ENCODE measurements at places on chromosomes 2 and 18.

- no peak for DNase-seq
Measured at GRCh38 chr2:215554689-215555498, 119.0 kb upstream of the FN1 start.

DNA sequence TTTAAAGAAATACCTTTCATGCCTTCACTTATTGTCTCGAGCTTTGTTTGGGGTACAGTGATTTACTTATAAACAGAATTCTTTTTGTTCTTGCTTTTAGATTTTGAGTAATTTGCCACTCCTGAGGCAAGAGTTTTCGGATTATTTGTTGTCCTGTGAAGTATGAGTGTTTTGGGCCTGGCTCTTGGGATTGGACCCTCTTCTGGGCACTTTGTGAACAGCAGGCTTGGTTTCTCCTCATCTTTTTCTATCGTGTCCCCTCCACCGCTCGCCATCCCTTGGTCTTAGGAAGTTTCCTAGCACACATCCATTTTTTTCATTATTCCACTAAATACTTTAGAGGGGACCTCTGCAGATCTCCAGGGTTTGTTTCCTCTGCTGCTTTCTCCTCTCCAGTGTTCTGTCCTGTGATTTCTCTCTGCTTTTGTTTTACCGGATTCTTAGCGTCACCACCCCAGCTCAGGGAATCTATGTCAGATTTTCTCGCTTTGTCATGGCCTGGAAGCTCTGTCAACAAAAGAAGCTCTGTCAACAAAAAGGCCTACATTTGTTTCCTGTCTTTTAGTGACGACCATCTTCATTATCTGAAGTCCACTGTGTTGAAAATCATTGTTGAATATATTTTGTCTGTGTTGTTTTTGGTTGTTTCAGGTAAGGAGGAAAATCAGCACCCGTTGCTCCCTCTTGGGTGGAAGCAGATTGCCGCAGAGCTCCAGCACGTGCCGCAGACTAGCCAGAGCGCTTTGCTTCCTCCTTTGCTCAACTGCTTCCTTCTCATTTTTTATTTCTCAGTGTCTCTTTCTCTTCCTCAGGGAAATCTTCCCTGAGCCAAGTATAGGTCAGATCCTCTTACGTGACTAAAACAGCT, 27.8 kb downstream of the ANKRD62 start:
- DNase-seq = no peak

DNA sequence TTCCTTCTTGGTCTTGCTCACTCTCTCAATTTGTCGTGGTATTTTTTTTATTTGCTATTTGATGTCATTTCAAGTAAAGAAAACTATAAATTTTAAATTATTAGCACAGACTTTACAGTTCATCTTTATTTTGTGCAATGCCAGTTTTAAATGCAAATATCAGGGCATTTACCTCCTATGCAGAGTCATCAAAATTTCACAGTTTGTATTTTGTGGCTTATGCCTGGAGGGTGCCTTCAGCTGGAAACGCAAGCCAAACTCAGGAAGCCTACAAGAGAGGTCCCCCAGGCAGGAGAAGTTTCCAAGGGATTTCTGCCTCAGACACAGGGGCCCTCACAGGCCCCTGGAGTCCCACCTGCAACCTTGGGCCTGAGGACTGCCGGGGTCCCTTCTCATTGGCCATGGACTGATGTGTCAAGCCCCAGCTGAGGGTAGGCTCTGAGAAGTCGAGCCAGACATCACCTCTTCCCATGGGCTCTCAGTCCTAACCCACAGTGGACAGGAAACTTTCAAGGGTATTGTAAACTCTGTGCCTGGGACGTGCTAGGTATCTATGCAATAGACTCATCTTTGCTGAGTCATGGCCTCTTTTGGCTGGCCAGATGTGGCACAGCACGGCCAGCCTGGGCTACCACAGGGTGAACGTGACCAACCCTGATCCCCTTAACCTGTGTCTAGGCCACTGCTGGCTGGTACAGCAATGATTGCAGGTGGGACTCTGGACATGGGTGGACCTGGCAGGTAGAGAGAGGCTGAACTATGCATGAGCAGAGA, 236.5 kb downstream of the CELF4 start:
- DNase-seq = no peak

- DNase-seq = no peak
Measured at GRCh38 chr2:119820275-119820674, 60.6 kb downstream of the PTPN4 start.

DNA sequence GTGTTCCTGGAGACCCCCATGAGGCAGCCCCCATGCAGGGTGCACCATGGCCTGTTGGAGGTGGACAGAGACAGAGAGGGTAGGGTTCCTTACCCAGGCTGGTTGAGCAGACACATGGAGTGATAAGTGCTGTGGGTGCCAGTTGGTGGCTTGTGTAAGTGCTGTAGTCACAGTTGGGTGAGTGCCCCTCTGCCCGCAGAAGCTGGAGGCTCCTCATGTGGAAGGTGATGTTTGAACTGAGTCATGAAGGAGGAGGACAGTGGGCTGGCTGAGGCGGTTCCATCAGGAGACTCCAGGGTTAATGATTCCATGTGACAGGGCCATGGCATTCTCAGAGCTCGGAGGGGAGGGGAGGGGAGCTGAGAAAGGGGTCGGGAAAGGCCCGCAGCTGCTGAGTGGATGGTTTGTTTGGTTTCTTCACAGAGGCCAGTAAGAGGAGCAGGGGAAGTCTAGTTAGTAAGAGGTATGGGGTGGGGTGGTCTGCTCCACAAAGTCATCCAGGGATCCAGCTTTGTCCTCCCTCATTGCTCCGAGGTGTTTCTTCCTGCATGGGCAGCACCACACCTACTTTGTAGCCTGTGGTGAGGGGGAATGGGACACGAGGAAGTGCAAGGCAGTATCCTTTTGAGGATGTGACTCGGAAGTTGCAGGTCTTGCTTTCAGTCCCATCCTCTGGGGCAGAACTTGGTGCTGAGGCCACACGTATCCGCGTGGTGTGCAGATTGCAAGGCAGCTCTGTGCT, 13.6 kb downstream of the IMPA2 start:
- DNase-seq = no peak

DNA sequence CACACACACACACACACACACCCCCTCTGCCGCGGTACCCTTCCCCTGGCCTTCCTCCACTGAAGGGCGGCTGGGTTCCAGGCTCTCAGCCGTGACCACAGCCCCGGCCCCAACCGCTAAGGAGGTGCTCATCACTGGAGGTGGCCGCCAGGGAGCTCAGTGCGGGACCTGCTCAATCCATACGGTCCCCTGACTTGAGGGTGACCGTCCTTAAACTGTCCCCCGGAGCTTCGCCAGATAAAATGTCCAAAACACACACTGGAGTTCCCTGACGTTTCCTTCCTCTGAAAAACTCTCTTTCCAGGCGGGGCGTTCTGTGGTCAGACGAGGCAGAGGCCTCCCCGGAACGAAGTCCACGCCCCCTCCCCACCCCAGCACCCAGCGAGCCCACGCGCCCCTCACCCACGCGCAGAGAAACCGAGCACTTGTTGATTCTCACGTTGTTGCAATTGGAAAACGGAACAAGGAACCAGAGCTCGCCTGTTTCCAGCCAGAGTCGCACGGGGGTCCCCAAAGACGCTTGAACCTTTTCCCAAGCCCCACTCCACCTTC, 1.4 kb downstream of the MBP start:
- no peak for DNase-seq

- no peak for DNase-seq
Measured at GRCh38 chr2:223494942-223495341, 107.2 kb downstream of the SCG2 start.

DNA sequence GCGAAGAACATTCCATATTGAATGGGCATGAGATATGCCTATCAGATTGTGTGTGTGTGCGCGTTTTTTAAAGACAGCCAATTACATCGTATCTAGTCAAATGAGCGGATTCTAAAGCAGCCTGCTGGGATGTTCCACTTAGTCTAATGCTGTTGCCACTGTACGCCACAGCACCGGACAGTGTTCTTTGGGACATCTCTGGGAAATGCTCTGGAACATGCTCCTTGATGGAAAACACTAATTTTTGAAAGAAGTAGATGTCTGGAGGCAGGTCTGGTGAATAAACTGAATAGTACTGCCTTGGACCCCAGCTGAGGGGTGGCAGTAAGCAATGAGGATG, 3.6 kb upstream of the TMEM150A start:
- no peak for DNase-seq

GRCh38 chr18:74587441-74587840, 10.2 kb upstream of the ZNF407 start:
- DNase-seq = no peak

GRCh38 chr2:181523756-181524155, 66.6 kb downstream of the ITGA4 start:
- DNase-seq = no peak

GRCh38 chr2:180289627-180290026, 282.5 kb upstream of the CWC22 start:
- DNase-seq = no peak

GRCh38 chr2:154814856-154815255, 116.4 kb downstream of the KCNJ3 start:
- no peak for DNase-seq

GRCh38 chr2:180763263-180763989, 217.0 kb upstream of the UBE2E3 start:
- no peak for DNase-seq

DNA sequence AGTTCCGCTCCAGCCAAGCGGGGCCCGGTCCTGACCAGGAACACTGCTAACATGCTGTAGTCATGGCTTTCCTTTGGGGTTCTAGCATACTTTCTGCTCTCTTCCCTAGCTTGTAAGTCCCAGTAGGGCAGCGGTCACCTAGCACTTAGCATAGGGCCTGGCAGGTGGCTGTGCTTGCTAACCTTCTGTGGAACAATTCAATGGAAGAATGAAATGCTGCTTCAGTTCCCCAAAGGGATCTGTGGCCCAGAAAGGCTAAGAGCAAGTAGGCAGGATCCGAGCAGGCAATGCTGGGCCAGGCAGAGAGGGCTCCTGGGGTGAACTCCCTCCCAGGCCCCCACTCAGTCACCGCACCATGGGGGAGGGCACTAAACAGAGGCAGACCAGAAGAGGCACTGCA, 266.8 kb downstream of the CELF4 start:
- no peak for DNase-seq

DNA sequence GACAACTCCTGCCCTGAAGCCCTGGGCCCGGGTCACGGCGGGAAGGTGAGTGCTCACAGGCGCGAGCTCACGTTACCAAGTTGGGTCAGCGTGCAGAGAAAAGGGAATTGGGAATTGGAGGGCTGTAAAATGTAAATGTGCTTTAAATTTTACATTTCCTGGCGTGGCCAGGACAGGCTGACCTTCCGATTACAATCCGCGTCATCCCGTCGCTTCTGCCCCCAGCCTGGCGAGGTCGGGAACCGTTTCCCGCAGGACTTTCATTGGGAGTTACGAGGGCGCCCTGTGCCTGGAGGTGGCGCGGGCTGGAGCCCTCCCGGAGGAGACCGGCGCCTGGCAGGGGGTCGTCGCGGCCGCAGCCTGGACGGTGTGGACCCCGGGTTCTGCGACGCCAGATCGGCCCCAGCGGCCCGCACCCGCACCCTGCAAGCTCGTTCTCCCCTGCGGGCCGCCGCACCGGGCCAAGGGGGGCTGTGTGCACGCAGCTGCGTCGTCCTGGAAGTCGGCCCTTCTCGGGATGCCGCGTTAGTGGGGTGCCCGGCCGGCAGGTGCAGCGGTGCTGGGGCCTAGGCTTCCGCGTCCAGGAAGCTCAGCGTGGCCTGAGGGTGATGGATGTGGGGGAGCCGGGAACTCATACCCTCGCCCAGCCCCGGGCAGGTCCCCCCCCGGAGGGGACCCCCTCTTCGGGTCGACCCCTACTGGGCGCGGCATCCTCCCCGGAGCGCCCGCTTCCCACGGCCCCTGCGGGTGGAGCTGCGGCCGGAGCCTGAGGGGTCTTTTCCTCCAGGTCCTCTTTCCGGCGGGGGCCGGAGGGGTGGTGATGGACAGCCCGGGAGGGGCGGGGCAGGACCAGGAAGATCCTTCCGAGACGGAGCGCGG, 63.9 kb downstream of the LRRFIP1 start:
- DNase-seq = no peak

- no peak for DNase-seq
Measured at GRCh38 chr2:158966312-158966711, 2.1 kb upstream of the TANC1 start.

DNA sequence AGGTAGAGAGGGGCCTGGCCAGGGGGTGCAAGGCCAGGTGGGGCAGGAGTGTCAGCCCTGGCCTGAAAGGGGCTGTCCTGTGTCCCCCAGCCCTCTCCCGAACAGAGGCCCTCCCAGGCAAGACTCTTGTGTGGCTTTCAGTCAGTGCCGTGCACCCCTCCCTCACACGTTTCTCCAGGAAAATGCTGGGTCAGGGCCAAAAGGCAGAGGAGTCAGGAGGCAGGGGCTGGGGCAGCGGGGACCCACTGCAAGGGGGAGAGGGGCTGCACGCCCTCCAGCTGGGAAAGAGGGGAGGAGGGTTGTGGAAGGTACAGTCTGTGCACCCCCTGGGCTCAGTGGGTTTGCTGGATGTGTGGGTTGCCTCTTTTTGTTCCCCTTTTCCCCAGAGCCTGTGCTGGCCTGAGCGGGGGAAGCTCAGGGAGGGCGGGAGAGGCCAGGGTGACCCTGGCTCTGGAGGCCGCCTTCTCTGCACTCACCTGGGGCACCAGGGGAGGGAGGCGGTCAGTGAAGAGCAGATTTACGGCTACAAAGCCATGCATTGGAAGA, 4.1 kb downstream of the KCNF1 start:
- DNase-seq = no peak

GRCh38 chr2:36404318-36404717, 48.7 kb downstream of the CRIM1 start:
- DNase-seq = no peak

DNA sequence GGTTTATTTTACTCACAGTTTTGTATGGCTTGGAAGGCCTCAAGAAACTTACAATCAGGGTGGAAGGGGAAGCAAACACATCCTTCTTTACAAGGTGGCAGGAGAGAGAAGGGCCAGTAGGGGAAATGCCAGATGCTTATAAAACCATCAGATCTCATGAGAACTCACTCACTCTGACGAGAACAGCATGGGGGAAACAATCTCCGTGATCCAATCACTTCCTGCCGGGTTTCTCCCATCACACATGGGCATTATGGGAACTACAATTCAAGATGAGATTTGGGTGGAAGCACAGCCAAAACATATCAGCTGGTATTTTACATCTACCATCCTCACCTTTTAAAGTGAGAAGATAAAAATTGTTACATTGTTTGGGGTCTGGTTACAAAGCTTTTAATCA, 427.9 kb upstream of the CDH7 start:
- no peak for DNase-seq

GRCh38 chr2:187134306-187134705, 285.3 kb upstream of the ZSWIM2 start:
- no peak for DNase-seq
